ENCODE measurements at places on chromosomes 5 and 9.

- DNase-seq: peak; percentile 59
Observed at GRCh38 chr5:152514827-152515397, 109.8 kb upstream of the NMUR2 start.

GRCh38 chr5:95332158-95332557, 47.3 kb upstream of the MCTP1 start:
- DNase-seq: no peak

DNA sequence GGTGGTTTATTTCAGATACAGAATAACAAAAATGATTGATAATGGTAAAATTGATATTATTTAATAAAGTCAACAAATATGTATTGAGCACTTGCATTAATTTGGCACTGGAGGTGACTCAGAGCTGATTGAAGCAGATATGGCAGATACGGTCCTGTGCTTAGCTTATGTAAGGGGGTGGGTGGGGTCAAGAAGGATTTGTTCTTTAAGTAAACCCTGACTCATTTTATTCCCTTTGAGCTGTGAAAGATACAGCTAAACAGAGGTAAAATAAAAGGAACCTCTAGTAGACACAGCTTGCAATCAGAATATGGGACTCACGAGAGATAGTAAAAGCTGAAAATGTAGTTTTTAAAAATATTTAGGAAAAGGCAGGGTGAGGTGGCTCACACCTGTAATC, 201.3 kb upstream of the CLINT1 start:
- DNase-seq: no peak

- DNase-seq: peak; percentile 68
Observed at GRCh38 chr9:33329979-33330378, 39.7 kb downstream of the NFX1 start.

DNA sequence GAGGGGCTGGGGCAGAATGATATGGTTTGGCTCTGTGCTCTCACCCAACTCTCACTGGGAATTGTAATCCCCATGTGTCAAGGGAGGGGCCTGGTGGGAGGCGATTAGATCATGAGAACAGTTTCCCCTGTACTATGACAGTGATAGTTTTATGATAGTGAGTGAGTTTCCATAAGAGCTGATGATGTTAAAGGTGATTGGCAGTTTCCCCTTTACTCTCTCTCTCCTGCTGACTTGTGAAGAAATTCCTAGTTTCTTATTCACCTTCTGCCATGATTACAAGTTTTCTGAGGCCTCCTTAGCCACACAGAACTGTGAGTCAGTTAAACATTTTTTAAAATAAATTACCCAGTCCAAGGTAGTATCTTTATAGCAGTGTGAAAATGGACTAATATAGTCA, 120.4 kb upstream of the CDH9 start:
- DNase-seq: no peak

DNA sequence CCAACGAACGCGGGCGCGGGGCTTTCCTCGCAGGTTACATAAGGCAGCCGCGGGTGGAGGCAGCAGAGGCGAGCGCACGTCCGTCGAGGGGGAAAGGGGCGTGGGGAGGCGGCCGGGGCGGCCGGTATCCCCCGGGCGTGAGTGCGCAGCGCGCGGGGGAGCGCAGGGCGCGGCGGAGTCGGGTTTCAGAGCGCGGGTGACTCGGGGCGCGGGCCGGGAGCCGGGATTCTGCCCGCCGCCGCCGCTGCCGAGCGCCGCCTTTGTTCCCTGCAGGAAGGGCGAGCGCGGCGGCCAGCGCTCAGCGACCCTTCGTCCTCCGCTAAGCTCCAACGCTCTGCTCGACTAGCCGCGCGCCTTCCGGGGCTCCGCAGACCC, at the start of gene COL15A1:
TSS of gene COL15A1 (plus strand) at position 226 of the 375 bp plus-strand sequence. CDS start 155 bp downstream, outside the sequence.
- DNase-seq: peak; percentile 57

- DNase-seq: peak; percentile 45
Observed at GRCh38 chr5:138595180-138595795, 20.1 kb upstream of the HSPA9 start.

- no peak for DNase-seq
Observed at GRCh38 chr5:133354323-133355185, 257.8 kb downstream of the FSTL4 start.

DNA sequence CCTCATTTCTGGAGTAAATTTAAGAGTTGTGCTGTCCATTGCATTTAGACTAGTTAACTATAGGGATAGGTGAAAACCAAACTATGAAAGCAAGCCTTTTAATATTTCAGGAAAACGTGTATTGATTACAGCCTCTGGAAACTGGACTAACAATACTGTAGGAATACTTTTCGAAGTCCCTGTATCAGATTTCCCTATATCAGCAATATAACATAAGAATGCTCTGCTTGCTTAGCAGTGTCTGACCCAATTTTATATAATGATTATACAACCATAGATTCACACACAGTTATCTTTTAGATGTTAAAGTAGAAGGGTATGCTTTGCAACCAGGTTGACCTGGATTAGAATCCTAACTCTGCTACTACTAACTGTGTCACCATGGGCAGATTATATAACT, 203.1 kb downstream of the WDR70 start:
- DNase-seq: no peak

DNA sequence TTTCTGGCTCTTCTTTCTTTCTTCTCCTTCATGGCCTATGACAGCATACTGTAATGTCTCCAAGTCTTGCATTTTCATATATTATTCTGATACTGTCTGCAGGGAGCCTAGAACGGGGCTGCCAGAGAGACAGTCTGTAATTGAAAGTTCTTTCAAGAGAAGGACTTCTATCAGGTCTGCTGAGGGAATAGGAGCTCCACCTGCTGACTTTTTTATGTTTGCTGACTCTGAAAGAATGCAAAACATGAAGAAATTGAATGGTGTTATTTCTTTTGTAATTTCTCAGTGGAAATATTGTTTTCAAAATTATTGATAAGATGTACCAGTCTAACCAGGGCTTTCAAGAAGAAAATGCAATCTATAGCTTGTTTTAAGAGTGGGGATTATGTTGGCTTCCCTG, 121.9 kb upstream of the RFX3 start:
- no peak for DNase-seq

- DNase-seq: no peak
Observed at GRCh38 chr5:154002511-154003020, 36.1 kb downstream of the FAM114A2 start.

GRCh38 chr5:141691286-141691866, 9.3 kb upstream of the ARAP3 start:
- DNase-seq: no peak

- DNase-seq: peak; percentile 34
Observed at GRCh38 chr9:90801241-90801972, at the start of gene SYK. Gene SYK (plus strand): TSS chr9:90801819. CDS start chr9:90843899, 42,080 bp downstream.

- no peak for DNase-seq
Observed at GRCh38 chr5:3343911-3344310, 251.7 kb upstream of the IRX1 start.

Data from umbilical cord (tissue), 2 donors.